ENCODE measurements at places on chromosomes 11 and 22.

DNA sequence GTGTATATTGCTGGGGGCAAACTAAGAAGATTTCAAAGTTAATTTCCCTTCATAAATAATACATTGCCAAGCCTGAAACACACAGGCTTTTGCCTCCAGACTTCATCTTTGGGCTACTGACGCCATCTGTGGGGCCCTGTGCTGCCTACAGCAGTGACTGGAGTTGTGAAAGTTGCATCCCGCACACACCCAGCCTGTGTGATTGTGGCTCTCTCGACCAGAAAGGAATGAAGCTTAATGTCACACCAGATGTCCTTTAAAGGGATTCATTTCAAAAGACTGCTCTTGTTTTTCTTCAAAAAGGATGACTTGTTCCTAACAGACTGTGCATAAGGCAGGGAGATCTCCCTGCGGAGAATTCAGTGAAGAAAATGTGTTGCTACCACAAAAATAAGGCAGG lies 210.5 kb downstream of the FAM181B start:
- DNase-seq = no peak

- no peak for DNase-seq
These were observed 14.4 kb downstream of the MPPED1 start for GRCh38 chr22:43425976-43426785.

GRCh38 chr11:113484223-113484622 lies 9.0 kb upstream of the DRD2 start:
- DNase-seq = no peak

DNA sequence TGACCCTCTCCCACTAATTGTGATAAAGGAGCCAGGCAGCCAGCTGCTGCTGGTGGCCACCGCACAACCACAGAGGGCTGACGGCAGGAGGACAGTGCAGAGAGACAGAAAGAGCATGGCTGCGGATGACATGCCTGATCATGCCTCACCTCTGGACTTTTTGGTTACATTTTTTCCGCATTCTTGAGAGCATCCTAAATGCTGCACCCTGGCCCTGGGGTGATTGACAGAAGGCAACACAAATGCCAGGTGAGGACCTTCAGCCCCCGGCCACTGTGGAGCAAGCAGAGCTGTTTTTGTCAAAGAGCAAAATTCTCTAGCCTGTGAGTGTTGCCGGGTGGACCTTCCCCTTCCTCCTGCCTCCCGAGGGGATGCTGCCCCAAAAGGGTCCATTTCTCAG lies 78.5 kb downstream of the RPS6KA4 start:
- DNase-seq = no peak

- no peak for DNase-seq
These were observed 8.4 kb upstream of the IRAG1 start for GRCh38 chr11:10701982-10702381.

- no peak for DNase-seq
These were observed 24.2 kb upstream of the TMEM123 start for GRCh38 chr11:102476812-102477211.

DNA sequence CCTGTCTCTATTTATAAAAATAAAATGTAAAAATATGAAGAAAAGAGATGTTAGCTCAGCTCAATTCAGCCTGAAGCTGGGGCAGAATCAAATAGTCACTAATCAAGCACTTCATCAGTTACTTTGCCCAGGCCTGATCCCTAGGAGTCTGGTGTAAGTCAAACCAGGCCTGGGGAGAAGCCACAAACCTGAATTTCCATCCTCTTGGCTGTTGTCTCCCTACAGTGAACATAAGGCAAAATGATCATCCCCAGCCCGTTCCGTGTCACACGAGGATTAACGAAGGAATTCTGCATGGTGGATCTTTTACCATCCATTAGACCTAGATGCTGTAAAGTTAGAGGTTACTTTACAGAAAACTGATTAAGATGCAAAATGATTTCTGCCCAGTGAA lies 6.5 kb upstream of the NAALADL1 start:
- DNase-seq = no peak

GRCh38 chr11:103800406-103801114 lies 235.9 kb upstream of the DDI1 start:
- no peak for DNase-seq

GRCh38 chr11:80054582-80055165 lies 613.8 kb upstream of the TENM4 start:
- no peak for DNase-seq

DNA sequence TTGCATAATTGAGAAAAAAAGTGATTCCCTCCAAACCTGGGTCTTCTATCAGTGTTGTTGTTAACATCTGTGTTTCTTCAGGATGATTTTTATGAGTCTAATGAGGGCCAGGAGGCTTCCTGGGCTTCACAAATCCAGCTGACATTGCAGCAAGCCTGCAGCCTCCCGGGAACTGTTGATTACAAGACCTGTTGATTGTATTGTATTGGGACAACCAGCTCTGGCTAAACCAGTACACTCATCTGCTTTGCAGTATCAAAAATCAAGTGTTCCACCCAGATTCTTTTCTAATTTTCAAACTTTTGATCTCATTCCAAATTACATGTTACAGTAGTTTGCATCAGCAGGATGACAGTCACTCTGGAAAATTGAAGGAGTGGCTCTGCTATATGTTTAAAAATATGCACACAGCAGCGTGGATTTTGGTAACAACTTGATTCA lies 16.1 kb upstream of the PRSS23 start:
- DNase-seq = no peak

GRCh38 chr11:82049199-82049598 lies 684.5 kb downstream of the FAM181B start:
- no peak for DNase-seq

DNA sequence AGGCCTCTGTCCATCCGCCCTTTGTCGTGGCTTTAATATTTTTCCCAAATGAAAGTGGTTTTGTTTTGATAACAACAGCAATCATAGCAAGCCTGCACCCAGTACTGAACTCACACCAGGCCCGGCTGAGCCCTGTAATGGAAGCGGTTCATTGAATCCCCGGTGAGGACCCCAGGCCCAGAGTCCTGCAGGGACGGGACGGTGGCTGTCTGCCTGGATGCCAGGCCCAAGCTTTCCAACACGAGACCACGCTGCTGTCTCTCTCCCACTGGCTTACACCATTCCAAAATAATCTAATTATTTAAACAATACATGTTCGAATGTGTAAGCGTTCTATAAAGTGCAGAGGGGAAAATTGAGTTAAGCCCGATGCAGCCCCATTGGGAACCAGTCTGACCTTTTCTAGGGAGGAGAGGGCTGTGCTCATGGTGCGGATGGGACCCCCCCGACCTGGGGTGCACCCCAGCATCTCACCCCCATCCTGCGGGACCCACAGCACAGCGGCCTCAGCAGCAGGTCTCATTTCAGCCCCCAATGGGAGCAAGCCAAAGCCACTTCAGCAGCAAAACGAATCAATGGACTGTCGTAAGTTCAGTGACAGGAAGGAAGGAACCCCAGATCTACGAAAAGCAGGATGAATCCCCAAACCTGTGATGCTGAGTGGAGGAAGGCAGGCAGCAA lies 1046.9 kb downstream of the BRD1 start:
- DNase-seq = no peak

- peak; percentile 27 for DNase-seq
These were observed 22.4 kb upstream of the MYH9 start for GRCh38 chr22:36409911-36410756.

DNA sequence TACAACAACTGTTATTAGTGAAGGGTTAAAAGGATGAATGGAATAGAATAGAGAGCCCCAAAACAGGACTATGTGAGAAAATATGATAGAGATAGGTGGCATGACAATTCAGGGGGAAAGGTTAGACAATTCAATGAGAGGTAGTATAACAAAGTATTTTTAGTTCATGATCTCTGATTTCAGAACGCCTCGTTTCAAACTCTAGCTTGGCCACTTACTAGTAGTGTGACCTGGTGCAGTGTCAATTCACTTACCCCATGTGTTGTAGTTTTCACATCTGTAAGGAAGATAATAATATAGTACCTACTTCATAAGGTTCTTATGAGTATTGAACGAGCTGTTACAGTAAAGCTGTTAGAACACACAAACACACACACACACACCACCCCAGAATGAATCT lies 308.0 kb downstream of the SWAP70 start:
- DNase-seq = no peak

DNA sequence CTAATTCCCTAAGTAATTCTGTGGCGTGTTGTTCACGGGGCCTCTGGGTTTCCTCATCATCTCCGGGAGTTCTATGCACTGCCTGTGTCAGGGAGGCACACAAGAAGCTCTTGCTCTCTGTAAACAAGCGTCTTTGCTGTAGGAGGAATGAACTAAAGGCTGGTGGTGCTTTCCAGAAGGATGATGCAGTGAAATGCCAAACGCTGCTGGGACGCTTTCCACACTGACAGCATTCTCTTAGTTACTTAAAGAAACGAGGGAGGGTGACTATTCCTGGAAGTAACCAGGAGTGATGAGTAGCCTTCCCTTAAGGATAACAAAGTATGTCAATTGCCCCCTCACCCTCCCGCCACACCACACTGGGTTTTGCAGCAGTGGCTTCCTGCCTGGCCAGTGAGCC lies 38.5 kb upstream of the NUP50 start:
- DNase-seq = no peak

GRCh38 chr11:20627026-20627425 lies 27.6 kb downstream of the SLC6A5 start:
- DNase-seq = no peak

DNA sequence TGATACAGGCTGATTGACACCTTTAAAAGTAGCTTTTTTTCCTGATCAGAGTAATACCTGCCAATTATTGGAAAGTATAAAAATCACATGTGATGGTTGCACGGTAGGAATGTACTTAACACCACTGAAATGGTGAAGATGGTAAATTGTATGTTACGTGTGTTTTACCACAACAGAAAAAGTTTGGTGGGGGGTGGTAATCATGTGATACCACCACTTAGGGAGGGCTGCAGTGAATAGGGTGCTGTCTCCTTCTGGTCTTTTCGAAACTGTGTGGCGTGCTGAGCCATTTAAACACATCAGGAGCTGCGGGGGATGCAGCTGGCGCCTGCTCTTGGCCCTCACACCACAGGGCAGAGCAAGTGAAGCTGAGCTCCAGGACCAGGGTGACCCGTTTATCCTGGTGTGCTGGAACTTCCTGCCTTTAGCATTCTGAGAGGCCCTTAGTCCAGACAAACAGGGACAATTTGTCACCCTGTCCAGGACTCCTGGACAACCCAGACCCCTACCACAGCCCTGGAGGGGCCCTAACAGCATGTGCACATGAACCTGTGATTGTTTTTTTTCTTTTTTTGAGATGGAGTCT lies 2.6 kb downstream of the SYNGR1 start:
- no peak for DNase-seq

GRCh38 chr11:102253020-102253715 lies 64.1 kb upstream of the BIRC3 start:
- no peak for DNase-seq

- DNase-seq = no peak
These were observed 120.4 kb downstream of the CCDC34 start for GRCh38 chr11:27242591-27242990.

DNA sequence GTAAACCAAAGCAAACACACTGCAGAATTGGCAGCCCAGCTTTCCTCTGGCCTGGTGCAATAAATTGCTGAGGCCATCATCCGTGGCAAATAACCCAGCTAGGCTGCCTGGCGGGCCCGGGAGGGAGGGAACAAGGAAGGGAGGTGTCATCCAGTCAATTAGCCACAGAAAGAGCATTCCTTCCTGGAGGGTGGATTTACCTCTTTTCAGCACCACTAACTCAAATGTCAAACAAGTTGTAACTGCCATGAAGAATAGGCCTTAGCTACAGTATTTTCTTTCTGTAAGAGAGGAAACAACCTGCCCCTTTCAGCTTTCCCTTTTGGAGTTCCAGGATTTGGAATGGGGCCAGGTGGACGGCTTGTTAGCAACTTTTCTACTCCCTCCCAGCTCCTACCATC lies 163.8 kb upstream of the BDNF start:
- DNase-seq = no peak

DNA sequence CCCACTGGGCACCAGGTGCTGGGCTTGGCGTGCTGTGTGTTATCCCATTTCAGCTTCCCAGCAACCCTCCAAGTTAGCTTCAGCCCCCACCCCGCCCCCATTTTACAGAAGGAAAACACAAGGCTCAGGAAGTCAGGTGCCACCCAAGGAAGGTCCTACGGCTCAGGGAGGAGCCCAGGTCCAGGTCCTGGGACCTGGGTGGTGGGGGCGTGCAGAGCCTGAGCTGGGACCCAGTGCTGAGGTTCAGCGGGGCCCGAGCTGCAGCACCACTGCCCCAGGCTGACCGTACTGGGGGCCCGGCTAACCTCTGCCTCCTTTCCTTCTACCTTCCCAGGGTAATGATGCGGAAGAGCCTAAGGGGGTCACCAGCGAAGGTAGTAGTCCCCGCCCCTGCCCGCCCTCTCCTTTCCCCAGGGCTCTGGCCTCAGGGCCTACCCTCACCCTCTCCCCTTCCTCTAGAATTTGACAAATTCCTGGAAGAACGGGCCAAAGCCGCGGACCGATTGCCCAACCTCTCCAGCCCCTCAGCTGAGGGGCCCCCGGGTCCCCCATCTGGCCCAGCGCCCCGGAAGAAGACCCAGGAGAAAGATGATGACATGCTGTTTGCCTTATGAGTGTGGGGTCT lies 34.2 kb upstream of the HMOX1 start:
- DNase-seq = no peak

DNA sequence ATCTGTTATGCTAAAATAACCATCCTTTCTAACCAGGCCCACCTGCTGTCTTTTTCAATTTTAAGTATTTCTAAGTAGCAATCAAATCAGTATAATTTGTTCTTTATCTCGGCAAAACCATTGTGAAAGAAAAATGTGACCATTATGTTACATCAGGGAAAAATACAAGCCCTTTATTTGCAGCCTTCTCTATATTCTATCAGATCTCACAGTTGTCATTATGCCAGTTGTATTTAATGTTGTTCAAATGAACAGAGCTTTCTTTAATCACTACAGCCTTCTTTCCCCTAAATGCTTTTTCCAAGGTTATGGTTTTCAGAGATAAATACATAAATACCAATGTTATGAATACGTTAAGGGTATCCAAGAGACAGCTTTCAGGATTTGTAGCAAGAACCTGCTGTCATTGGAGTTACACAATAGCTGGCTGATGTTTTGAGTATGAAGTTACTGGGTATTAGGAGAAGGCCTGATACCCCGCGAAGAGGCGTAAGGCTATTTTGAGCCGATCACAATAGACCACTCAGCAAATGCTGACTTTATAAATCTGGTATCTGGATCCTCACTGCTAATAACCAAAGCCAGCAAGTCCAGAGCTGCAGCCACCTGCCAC lies 406.3 kb downstream of the CADM1 start:
- no peak for DNase-seq

GRCh38 chr11:31141789-31142188 lies 227.8 kb downstream of the DCDC1 start:
- DNase-seq = no peak

GRCh38 chr11:62908468-62909072 lies 12.6 kb downstream of the CHRM1 start:
- DNase-seq = no peak
